ENCODE measurements at places on chromosomes 11 and 22.
A peak's percentile ranks its signal among the peaks of the same experiment; 100 is the strongest.

- peak; percentile 32 for DNase-seq
These were observed 638 bp upstream of the PITPNM1 start for GRCh38 chr11:67505605-67506396.

DNA sequence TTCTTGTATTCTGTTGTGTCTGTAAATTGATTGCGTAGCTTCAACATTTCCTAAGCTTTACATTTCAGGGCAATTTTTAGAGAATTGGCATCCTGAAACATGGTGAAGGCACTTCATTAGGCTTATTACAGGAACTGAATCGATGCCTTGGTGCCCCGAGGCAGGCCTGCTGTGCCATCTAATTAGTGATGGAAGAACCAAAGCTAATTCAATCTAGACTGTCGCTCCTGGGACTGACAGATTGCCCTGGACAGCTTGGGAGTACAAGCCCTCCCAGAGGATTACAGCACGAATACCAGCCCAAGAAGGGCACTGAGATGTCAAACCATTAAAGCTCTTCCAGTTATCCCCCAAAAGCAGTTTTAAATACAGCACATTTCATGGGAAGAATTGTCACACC lies 243.2 kb upstream of the ZC3H12C start:
- no peak for DNase-seq

DNA sequence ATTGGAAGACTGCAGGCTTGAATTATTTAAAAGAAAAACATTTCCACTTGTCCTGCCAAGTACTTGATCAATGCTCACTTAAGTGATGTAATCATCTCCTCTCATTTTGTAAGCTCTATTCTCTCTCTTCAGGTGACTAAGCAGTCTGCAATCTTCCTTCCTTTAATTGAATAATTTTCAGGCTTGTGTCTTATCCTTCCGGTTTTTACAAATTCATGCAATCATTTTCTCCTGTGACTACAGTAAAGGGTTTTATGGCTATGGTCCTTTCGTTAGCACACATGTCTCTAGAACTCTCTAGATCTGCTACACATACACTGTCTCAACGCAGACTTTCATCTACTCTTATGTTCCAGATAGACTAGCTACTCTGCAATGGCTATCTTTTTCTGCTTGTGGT lies 12.6 kb upstream of the UPB1 start:
- no peak for DNase-seq

GRCh38 chr11:32059686-32060462 lies 31.0 kb upstream of the RCN1 start:
- no peak for DNase-seq

All from amygdala (tissue), 56 donors.